ENCODE measurements at places on chromosomes 2 and 18.

DNA sequence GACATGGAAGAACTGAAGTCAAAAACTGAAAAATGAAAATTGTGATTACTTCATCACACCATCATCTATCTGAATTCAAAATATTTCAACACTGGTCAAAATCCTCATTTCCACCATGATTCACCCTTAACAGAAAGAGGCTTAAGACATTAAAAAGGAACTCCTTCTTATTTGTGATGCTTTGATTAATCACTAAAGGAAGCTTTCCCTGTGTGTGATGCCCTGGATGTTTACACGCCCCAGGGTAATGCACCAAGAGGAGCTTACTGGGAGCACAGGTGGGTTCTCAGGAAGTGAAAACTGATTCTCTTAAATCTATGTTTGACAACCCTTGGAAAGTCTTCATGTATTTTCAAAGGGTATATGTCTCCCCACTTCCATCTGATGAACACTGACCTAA, 11.5 kb downstream of the GRB14 start:
- DNase-seq, result no peak

GRCh38 chr2:241223211-241224017, 34.9 kb downstream of the ANO7 start:
- DNase-seq, result no peak

- no peak for DNase-seq
Measured at GRCh38 chr2:143720095-143720664, 591.0 kb downstream of the ARHGAP15 start.

- no peak for DNase-seq
Measured at GRCh38 chr2:196723571-196723970, 75.9 kb downstream of the GTF3C3 start.

DNA sequence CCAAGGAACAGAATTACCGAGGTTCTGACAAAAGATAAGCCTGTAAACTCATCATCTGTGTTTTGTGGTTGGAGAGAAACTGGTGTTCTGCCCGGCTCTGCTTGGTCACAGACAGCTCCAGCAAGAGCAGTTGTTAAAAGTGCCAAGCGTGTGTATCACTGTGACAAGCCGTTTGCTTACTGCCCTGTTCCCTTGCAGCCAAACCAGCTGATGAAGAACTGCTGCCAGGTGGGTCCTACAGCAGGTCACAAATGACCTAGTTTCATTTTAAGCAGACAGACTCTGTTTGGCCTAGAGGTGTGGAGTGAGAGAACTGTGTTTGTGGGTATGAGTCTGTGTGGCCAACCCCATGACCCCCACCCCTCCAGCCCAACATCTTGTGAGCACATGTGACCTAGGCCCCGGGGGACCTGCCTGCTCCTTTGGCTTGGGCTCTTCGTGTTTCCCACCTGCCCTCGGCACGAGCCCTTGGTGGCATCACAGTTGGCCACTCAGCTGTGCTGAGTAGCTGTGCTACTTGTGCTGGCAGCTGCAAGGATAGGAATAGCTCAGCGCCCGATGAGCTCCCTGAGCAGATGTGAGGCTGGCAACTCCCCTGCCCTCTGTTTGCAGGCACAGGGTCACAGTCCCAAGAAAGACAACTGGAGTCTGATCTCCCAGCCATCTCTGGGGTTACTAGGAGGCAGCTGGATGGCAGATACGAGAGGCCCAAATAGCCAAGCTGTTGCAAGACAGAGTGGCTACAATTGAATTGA, 9.7 kb downstream of the OXER1 start:
- DNase-seq, result no peak

GRCh38 chr2:157488877-157489276, 45.0 kb upstream of the CYTIP start:
- no peak for DNase-seq

- no peak for DNase-seq
Measured at GRCh38 chr2:116979916-116980764, 834.4 kb upstream of the DDX18 start.

GRCh38 chr18:24354278-24354677, 43.3 kb downstream of the OSBPL1A start:
- no peak for DNase-seq

DNA sequence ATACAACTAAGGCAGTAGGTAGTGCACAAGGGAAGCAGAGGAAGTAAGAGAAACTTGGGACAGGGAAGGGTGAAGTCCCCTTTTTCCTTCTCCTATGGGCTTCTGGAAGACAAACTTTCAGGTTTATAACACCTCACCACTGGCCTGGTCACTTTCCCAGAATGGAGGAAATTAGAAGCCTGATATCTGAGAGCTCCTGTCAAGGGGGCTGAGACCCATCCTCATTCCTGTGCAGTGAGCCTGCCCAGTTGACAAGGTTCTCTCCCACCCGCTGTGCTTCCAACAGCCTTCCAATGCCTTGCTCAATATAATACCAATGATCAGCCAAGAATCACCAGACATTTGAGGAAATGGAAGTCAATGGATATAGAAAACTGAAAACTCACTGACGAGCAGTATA, 100.4 kb upstream of the YPEL5 start:
- DNase-seq, result no peak

DNA sequence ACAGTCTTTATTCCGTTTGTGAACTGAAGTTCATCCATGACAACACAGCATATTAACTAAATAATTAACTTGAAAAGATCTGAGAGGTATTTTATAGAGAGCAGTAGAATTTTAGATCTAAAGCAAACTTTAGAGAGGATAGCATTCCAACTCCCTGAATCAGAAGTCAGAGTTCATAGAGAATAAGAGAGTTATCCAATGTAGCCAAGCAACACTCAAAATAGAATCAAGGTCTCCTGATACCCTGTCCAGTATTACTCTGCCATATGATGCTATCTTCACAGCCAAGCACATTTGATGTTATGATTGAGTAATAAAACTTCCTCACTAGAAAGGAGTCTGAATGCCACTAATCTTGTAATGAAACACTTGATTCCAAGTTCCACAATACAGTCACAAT, 55.5 kb downstream of the RIT2 start:
- DNase-seq, result no peak

DNA sequence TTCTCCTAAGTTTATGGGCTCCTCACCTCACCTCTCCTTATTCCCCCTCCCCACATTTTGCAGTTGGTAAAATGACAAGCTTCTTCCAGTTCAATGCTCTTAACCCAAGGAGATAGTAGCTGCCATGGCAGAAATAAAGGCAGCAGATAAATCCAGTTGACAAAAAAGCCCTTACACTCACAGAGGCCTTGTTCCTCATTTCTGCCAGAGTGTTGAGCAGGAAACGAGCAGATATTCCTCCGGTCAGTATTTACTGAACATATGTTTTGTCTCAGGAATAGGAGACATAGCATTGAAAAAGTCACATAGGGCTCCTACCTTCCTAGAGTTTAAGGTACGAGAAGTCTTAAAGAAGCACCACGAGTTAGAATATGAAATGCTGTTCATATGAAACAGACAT, 493.7 kb upstream of the TNP1 start:
- DNase-seq, result no peak

GRCh38 chr18:21056545-21056944, 55.1 kb downstream of the ROCK1 start:
- DNase-seq, result no peak

DNA sequence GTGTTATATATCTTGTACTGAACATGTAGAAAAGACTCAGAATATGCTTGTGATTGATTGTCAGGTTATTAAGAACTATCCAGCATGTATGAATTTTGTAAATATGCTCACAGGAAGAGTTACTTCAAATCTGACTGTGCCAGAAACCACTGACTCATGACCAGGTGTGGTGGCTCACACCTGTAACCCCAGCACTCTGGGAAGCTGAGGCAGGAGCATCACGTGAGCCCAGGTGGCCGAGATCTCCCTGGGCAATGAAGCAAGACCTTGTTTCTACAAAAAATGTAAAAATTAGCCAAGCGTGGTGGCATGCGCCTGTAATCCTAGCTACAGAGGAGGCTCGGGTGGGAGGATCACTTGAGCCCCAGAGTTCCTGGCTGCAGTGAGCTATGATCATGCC, 126.6 kb downstream of the COMMD1 start:
- DNase-seq, result no peak

GRCh38 chr2:222809582-222809981, 51.3 kb upstream of the ACSL3 start:
- DNase-seq, result no peak

- no peak for DNase-seq
Measured at GRCh38 chr18:11976315-11977152, 4.8 kb upstream of the IMPA2 start.

GRCh38 chr2:2868085-2868484, 509.5 kb downstream of the EIPR1 start:
- no peak for DNase-seq

- DNase-seq, result no peak
Measured at GRCh38 chr18:10086458-10087210, 172.8 kb downstream of the VAPA start.

- DNase-seq, result peak; percentile 78
Measured at GRCh38 chr2:174835797-174836255, 71.6 kb upstream of the CHRNA1 start.

DNA sequence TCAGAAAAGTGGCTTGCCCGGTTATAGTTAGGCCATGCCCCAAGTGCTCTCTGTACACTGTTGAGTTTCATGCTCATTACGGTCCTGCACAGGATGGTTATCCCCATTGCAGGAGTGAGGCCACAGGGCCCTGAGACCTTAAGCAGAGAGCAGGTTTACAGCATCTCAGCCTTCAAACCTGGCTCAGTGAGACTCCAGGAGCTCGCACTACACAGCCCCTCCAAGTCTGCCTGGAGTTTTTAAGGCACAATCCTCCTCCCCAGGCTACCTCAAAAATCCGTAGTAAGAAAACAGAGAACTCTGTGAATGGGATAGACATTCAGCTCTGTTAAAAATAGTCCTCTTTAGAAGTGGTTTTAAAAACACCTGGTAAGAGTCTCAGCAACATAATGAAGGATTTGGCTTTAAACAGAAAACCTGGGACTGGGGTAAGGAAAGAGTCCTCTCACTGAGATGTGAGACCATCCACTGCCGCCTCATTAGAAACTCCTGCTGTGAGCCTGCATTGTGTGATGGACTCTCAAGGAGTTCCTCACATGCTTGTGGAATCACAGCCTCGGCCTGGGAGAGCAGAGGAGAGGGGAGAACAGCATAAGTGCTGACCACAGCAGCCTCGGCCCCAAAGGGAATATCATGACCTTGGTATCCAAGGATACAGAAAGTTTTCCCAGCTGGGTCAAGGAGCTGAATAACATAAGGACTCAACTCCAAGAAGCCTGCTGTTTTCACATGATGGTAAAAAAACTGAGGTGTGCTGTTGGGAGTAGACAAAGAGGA, 214.8 kb downstream of the ATAD2B start:
- peak; percentile 87 for DNase-seq

- DNase-seq, result no peak
Measured at GRCh38 chr2:43576981-43577892, 18.6 kb downstream of the THADA start.

DNA sequence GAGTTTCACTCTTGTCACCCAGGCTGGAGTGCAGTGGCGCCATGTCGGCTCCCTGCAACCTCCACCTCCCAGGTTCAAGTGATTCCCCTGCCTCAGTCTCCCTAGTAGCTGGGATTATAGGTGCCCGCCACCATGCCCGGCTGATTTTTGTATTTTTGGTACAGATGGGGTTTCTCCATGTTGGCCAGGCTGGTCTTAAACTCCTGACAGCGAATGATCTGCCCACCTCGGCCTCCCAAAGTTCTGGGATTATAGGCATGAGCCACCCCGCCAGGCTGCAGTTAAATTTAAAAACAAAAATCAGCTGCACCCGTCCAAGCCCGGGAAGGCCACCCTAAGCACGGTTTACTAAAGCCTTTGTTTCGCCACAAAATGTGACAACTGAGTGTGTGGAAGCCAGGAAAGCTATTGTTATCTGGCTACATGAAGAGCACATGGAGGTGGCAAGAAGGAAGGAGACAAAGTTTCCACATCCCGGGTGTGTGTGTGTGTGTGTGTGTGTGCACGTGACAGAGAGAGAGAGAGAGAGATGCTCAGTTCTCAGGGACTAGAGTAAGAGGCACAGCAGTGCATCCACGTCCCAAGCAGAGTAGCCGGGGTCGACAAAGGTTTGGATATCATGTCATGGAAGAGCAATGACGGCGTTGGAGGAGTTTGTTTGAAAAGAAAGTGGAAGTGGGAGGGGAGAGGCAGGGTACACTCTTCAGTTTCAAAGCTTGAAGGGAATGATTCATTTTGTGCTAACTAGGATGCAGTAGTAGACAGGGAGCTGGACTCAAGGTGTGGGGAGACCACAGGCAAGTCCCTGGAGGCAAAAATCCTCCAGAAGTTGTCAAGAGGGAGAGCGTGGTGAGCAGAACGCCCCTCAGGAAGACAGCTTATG, 20.1 kb downstream of the INPP5D start:
- DNase-seq, result no peak

GRCh38 chr18:11654736-11655605, 34.1 kb upstream of the GNAL start:
- DNase-seq, result no peak

DNA sequence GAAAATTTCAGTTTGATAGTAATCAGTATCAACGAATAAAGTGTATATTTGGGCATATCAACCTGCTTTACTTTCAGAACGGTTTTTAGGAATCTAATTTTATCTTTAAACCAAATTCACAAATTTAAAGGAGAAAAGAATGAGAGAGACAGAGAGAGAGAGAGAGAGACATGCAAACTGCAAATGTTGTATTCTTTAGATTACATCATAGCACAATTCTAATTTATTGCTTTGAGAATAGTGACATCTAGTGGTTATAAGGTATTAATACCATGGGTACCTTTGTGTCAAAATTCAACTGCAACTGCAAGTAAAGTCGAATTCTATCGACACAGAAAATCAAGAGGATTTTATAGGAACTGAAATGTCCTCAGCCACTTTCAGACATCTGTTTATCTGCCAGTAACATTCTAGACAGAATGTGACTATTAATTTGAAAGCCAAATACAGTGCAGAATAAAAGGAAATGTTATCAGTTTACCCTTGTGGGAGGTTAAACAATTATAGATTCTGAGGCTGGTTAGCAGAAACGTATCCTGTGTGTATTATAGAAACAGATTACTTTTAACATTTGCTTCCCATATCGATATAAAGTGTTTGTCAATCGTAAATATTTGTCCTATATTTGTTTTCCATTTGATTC, 529.8 kb upstream of the VRK2 start:
- peak; percentile 20 for DNase-seq

GRCh38 chr2:36770542-36771287, 74.2 kb downstream of the VIT start:
- peak; percentile 84 for DNase-seq

DNA sequence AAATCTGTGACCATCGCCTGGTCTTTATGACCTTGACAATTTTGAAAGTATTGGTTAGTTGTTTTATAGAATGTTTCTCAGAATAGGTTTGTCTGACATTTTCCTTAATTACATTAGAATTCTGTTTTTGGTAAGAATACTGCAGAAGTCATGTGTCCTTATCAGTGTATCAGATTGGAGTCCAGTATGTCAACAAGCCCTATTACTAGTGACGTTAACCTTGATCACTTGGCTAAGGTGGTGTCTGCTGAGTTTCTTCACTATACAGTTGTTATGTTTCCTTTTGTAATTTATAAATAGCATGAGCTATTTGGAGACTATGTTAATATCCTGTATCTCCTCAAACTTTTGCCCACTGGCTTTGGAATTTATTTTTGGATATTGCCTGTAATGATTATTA, 10.8 kb upstream of the IL36G start:
- no peak for DNase-seq

GRCh38 chr2:230940471-230940815, 15.4 kb upstream of the GPR55 start:
- no peak for DNase-seq

Data from NT2/D1 (cell line).